ENCODE measurements at places on chromosomes 16 and 17.

DNA sequence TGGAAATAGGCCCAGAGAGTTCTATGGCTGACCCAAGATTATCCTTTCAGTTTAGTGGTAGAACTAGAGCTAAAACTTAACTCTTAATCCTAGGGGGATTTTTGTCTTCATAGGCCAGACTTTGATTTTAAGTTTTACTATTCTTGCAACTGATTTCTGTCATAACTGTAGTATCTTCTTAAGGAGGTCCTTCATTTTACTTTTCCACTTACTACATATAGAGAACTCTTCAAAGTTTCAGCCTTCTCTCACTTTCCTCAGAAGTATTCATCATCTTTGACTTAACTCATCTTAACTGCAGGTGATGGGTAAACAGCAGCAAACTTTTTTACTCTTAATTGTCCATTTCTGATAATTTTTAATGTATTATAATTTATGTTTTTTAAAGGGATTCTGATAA, 23.4 kb downstream of the RBBP6 start:
- DNase-seq: no peak

GRCh38 chr17:74842146-74842598, 17.5 kb downstream of the GRIN2C start:
- DNase-seq: no peak

- peak; percentile 42 for DNase-seq
These were observed 1.2 kb downstream of the SEC14L1 start for GRCh38 chr17:77141846-77142449.

DNA sequence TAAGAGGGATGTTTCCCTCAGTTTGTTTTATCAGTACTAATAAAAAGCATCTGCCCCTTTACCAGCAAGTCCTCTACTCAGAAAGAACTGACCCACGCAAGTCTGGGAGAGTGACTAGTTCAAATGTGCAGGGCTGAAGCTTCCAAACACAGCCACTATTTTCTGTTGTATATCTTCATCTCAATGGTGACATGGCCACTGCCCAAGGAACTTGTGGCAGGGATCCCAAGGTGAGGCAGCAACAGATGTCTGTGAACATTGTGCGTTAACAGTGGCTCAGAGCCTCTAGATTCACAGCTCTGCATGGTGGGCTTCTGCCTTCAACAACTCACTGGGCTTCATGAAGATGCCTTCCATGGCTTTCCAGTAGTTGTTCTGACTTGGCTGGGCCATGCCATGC, 3.7 kb upstream of the BLTP2 start:
- no peak for DNase-seq

GRCh38 chr17:37182786-37183465, 192.9 kb upstream of the C17orf78 start:
- DNase-seq: no peak

GRCh38 chr16:48862087-48862532, 252.1 kb upstream of the N4BP1 start:
- no peak for DNase-seq

DNA sequence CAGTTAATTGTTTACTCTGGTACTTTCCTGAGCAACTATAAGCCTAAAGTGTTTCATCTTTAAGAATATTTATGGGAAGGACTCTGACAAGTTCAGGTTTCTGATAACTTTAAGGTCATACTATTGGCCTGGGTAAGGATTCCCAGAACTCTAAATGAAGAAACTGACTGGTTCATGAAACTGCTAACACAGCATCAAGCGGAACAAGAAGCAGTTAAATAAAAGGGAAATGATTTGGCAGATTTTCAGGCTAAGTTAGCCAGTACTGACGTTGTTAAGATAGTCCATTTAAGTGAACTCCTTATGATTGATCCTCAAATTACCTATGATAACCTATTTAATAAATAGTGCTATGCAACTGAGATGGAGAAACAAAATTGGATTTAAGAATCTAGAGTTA, 101.6 kb upstream of the CES5A start:
- no peak for DNase-seq
